ENCODE measurements at places on chromosomes 7 and 10.

DNA sequence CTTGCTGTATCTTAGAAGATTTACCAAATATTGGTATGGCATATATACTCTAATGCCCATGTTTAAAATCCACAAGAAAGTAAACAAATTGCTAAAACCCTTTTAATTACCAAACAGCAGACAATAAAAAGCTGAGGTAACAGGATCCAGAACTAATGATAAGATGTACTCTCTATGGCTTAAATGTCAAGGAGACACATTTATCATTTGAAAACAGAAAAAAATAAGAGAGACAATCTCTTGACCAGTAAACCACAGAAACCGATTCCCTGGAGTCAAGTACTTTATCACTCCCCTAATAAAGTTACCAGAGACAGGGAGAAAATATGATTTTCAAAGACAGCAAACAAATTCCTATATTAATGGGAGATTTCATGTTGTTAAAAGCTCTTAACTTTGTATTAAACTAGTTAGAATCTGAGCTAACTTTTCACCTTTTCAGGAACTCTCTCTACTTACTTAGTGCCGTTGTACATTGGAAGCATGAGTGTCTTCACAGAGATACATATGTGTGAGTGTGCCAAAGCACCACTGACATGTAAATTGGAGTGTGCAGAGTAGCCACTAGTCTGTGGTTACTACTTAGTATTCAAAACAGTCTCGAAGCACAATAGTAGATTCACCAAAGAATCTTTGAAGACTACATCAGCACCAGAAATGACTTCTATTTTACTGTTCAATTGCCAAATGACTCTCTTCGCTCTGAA is 44.2 kb downstream of the TSPAN12 start:
- DNase-seq = no peak

DNA sequence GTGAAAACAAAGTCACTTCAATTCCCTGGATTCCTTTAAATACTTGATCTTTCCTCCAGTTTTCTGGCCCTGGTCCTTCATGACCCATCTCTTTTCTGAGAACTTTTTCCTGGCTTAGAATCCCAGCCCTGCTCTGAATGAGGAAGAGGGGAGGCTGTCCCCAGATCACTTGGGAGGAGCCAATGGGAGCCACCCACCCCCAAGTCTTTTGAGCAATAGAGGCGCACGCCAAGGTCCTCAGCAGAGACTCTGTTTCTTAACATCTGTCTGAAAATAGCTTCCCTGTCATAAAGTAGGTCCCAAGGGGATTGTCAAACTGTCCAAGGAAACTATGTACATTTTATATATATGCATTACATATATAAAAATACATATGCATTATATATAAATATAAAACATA is 126.8 kb downstream of the ADRA2A start:
- DNase-seq = no peak

DNA sequence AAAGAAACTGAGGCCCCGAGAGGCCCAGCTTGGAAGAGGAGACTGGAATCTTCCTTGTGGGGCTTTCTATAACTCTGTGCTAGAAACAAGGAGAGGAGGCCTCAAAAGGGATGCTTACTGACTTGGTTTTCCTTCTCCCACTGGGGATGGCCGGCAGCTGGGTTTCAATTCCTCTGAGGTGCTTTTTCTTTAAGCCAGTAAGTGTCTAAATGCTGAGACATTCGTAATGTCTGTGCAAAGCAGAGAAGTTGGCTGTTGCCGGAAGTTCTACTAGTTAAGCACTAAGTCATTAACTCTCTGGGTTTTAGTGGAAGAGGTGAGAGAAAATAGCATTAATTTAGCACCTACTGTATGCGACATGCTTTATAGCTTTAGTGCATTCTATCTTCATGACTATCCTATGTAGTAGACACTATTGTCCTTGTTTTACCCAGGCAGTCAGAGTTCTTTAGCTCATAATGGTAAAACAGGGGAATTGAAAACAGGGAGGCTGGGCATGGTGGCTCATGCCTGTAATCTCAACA is 135.2 kb downstream of the RGS10 start:
- no peak for DNase-seq

- no peak for DNase-seq
Measured at GRCh38 chr7:146411975-146412374, 295.4 kb downstream of the CNTNAP2 start.

DNA sequence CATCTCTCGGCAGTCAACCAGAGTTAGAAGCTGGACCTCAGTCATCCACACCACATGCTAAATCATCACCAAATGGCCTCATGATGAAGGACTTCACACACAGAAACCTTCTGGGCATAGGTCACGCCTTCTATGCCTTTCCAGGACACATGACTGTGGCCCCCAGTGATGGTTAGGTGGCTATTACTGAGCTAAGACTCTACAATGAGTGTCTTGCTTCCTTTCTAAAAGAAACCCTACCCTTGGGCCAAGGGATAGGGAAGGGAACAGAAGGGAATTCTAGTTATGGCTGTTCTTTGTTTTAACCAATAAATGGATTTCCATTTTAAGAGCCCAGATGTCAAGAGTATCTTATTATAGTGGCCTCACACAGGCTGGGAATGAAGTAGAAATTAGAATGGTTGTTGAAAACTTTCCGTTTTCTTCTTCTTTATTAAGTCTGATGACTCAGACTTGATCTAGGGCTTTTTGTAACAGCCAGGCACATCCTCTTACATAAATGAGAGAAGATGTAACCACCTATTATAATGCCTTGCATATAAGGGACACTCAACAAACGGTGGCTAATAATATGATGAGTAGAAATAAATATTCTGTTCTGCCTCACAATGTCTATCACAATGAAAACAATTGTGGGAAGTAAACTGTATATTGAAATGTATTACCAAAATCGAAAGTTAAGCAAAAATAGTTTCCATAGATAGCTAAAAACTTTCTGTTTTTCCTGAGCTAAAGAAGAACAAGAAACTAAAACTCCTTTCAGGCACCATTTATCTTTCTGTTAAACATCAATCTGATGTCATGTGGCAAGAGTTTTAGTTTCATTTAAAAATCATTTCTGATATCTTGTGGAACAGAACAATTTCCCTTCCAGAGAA is 62.5 kb upstream of the TOMM7 start:
- no peak for DNase-seq

DNA sequence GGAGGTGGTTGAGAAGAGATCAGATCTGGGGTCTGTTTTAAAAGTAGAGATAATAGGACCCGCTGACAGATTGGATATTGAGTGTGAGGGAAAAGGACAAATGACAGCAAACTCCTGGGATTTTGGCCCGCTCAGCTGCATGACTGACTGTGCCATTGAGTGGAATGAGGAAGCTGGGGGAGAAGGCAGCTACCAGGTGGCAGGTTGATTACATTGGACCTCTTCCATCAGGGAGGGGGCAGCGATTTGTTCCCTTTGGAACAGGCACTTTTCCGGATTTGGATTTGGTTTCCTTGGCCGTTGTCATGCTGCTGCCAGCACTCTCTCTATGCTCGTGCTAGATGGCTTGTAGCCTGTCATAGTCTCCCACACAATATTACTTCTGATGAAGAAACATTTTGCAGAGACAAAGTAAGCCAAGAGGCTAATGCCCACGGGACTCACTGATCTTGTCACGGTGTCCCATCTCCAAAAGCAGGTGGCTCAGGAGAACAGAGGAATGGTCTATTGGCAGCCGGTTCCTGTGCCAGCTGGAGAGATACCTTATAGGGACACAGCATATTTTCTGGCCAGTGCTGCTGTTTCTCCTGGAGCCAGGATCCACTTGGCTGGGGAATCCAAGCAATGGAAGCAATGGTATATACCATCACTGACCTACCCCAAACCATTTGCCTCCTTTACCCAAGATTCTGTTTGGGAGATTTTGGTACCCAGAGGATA is 69.1 kb upstream of the WAC start:
- DNase-seq = no peak

GRCh38 chr10:102393411-102394078 is 2.0 kb upstream of the NFKB2 start:
- DNase-seq = no peak

DNA sequence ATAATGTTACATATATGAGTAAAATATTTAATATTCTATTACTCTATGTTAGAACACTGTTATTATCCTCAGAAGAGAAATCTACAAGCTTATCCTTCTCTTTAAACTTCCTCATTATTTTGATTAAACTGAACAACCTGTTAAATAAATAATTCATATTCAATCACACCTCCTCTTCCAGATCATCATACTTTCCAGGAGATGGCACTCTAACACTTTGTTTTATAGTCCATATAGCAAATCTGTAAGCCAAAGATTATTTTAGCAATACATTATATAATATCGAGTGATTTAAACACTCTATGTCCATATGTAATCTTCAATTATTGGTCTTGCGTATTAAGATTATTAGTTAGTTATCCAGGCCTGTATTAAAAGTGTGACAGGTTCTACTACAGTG is 694.1 kb downstream of the ANKRD7 start:
- no peak for DNase-seq

DNA sequence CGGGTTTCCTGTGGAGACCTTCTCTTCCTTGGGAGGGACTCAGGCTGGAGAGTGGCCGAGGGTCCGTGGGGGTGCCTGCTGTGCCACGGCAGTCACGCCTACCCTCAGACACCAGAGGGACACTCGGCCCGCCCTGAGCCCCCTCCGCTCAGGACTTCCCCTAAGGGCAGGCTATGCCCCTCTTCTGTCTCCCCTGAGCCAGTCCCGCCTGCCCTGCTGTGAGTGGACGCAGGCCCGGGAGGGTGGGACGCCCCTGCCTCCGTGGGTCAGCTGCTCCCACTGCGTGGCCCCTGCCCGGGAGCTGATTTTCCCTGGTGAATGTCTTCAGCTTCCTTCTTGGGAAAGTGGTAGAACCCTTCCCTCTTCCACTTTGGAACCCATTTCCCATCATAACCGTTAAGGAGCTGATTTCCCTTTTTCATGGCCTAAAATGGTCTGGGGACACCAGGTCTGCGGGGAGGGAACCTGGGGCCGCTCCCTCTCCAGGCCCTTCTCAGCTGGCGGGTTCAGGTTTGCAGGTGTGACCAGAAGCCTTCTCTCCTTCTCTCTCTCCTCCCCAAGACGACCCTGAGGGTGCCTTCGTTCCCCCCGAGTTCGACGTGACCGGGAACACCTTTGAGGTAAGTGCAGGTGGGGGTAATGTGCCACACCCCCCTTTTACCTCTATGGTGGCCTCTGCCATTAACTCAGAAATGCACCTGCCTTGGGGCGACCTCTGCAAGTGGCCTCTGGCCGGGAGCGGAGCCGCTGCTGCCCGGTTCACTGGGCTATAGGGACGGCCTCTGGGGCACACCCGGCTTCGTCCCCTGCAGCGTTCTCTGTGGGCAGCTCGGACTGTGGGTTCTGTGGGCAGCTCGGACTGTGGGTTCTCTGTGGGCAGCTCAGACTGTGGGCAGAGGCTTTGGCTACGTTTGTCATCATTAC is 7.9 kb downstream of the KNDC1 start:
- DNase-seq = no peak

GRCh38 chr10:34864149-34865067 is 49.3 kb upstream of the PARD3 start:
- no peak for DNase-seq

GRCh38 chr10:67851186-67851585 is 13.2 kb upstream of the DNAJC12 start:
- DNase-seq = no peak

Measured in stimulated activated CD8-positive, alpha-beta memory T cell treated with anti-CD3 and anti-CD28 coated beads, Interleukin-7, amount 100 ng/mL, for 1 hour (primary cell).